ENCODE measurements at places on chromosomes 11 and 22. TPM values are rescaled to one million over a fixed set of nuclear protein-coding genes. Genes with fewer than 3 reads are reported as not detected.

- peaks cover 22% of the 10 kb centered on the region for H3K36me3 ChIP-seq
- H3K27ac ChIP-seq, result no peak overlapping the region
- H3K4me1 ChIP-seq, result peaks cover 19% of the 10 kb centered on the region
- no peak for DNase-seq
- no peak overlapping the region for H3K4me3 ChIP-seq
- no peaks in the 10 kb centered on the region for H3K27me3 ChIP-seq
Measured at GRCh38 chr11:94185416-94186084, 56.9 kb downstream of the PANX1 start.

- no peak overlapping the region for H3K4me3 ChIP-seq
- DNase-seq, result no peak
- no peaks in the 10 kb centered on the region for H3K27me3 ChIP-seq
- H3K36me3 ChIP-seq, result peaks cover 3% of the 10 kb centered on the region
- no peaks in the 10 kb centered on the region for H3K4me1 ChIP-seq
- no peak overlapping the region for H3K27ac ChIP-seq
Measured at GRCh38 chr11:103164093-103164796, 55.0 kb downstream of the DYNC2H1 start.

Gene CCDC89
- total RNA-seq, result not detected

DNA sequence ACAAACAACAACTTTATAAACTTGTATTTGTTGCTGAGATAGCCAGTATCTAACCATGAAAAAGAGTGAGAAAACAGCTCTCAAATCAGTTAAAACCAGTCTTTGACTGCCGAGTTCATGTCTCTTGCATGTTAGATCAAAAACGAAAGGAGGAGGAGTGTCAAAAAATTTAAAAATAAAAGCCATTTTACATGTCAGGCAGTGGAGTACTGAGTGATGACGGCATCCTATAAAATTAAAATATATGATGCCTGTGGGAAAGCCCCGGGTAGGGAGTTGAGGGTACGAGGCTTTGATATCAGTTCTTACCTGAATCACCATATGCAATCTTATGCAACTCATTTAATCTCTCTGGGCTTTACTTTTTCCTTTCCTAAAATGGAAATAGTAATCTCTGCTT lies 117.3 kb downstream of the ETS1 start:
- H3K4me1 ChIP-seq, result peaks cover 4% of the 10 kb centered on the region
- DNase-seq, result no peak
- no peak overlapping the region for H3K27ac ChIP-seq

- peaks cover 15% of the 10 kb centered on the region for H3K36me3 ChIP-seq
- peaks cover 36% of the 10 kb centered on the region for H3K4me1 ChIP-seq
- H3K27me3 ChIP-seq, result no peaks in the 10 kb centered on the region
Measured at GRCh38 chr22:40250608-40251007, 72.9 kb downstream of the TNRC6B start.

Gene OR52K1
- 0.07 TPM for total RNA-seq

- H3K4me1 ChIP-seq, result peaks cover 54% of the 10 kb centered on the region
- no peaks in the 10 kb centered on the region for H3K27me3 ChIP-seq
- peak overlapping the region; percentile 24 for H3K4me3 ChIP-seq
- DNase-seq, result peak; percentile 76
- H3K36me3 ChIP-seq, result no peaks in the 10 kb centered on the region
Measured at GRCh38 chr11:112797648-112798293, 163.4 kb upstream of the NCAM1 start.

- H3K4me1 ChIP-seq, result peaks cover 17% of the 10 kb centered on the region
- peaks cover 38% of the 10 kb centered on the region for H3K27me3 ChIP-seq
- H3K36me3 ChIP-seq, result peaks cover 10% of the 10 kb centered on the region
Measured at GRCh38 chr11:2781408-2782274, 81.8 kb upstream of the KCNQ1OT1 start.

DNA sequence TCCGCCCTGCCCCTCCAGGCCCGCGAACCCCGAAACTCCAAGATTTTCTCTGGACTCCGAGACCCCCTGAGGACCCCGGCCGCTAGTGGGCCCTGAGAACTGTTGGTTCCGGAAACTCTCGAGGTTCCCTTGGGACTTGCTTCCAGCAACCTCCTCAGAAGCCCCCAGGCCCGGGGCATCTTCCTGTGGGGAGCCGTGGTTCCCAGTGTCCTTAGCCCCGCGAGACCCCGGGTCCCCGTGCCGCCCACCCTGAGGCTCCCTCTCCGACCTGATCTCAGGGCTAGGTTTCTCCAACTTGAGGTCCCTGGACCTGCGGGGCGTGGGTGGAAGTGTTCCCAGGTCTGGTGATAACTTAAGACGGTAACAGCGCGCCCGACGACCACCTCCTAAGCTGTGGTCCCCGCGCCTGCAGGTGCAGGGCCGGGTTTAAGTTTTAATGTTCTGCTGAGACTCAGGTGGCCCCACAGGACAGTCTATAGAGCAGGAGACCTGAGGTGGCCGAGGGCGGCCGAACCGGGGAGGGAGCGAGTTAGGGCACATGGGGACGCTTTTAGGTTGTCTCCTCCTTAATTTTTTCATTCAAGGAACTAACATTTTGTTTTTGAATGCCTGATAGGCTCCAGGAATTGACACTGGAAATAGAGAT lies 720 bp downstream of the FAM118A start:
- peak overlapping the region; percentile 86 for H3K4me3 ChIP-seq
- H3K27me3 ChIP-seq, result peaks cover 6% of the 10 kb centered on the region
- peaks cover 34% of the 10 kb centered on the region for H3K4me1 ChIP-seq
- no peak for DNase-seq

Gene EHF
- 0.60 TPM for total RNA-seq

Gene SLCO2B1
- total RNA-seq, result 0.57 TPM

GRCh38 chr11:13320688-13321087 lies 43.1 kb downstream of the BMAL1 start:
- DNase-seq, result no peak
- H3K27me3 ChIP-seq, result no peaks in the 10 kb centered on the region
- H3K36me3 ChIP-seq, result no peaks in the 10 kb centered on the region
- H3K4me1 ChIP-seq, result peaks cover 5% of the 10 kb centered on the region
- H3K4me3 ChIP-seq, result no peak overlapping the region

GRCh38 chr11:121762820-121763219 lies 310.1 kb upstream of the SORL1-AS1 start:
- no peaks in the 10 kb centered on the region for H3K36me3 ChIP-seq
- H3K4me3 ChIP-seq, result no peak overlapping the region
- H3K4me1 ChIP-seq, result peaks cover 18% of the 10 kb centered on the region

GRCh38 chr11:34534826-34535225 lies 21.2 kb upstream of the ELF5 start:
- H3K27ac ChIP-seq, result no peak overlapping the region
- peaks cover 2% of the 10 kb centered on the region for H3K27me3 ChIP-seq
- H3K4me3 ChIP-seq, result no peak overlapping the region
- no peak for DNase-seq
- no peaks in the 10 kb centered on the region for H3K36me3 ChIP-seq

- H3K36me3 ChIP-seq, result peaks cover 15% of the 10 kb centered on the region
- H3K4me3 ChIP-seq, result no peak overlapping the region
- H3K4me1 ChIP-seq, result peaks cover 14% of the 10 kb centered on the region
- no peak for DNase-seq
- H3K27ac ChIP-seq, result no peak overlapping the region
Measured at GRCh38 chr11:12927221-12927620, 81.9 kb upstream of the RASSF10 start.

Gene PRDX5
- 282 TPM for total RNA-seq

GRCh38 chr11:88809126-88809525 lies 256.7 kb downstream of the GRM5 start:
- no peak overlapping the region for H3K4me3 ChIP-seq
- DNase-seq, result no peak
- no peaks in the 10 kb centered on the region for H3K27me3 ChIP-seq
- H3K27ac ChIP-seq, result no peak overlapping the region

DNA sequence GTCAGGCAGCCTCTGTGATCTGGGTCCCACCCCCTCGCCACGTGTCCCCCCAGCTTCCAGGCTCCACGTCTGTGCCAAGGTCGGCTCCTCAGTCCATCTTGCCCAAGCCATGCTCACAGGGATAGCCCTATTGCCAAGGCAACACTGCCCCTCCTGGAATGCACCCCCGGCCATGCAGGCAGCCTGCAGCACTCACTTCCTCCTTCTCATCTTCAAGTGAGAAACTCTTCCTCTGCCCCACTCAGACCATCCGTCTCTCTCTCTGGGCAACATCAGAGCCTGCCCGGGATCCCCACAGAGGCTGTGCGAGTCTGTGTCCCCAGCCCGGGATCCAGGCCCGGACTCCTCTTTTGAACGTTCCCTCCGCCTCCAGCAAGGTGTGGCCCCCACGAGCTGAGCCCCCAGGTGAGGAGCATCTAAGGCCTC lies 852.3 kb downstream of the BRD1 start:
- peaks cover 21% of the 10 kb centered on the region for H3K4me1 ChIP-seq
- no peak for DNase-seq
- H3K4me3 ChIP-seq, result no peak overlapping the region
- H3K36me3 ChIP-seq, result peaks cover 7% of the 10 kb centered on the region

DNA sequence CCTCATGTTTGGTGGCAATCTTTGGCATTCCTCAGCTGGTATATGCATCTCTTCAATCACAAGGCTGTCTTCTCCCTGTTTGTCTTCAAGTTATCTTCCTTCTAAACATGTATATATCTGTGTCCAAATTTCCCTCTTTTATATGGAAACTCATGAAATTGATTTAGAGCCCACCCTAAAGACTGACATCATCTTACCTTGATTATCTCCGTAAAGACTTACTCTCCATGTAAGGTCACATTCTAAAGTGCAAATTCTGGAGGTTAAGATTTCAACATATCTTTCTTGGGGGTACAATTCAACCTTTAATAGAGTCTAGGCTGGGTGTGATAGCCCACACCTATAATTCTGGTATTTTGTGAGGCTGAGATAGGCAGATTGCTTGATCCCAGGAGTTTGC lies 215.8 kb upstream of the LRRC4C start:
- no peak overlapping the region for H3K27ac ChIP-seq
- H3K36me3 ChIP-seq, result no peaks in the 10 kb centered on the region
- H3K4me3 ChIP-seq, result no peak overlapping the region

Gene OR51B5
- 0.26 TPM for total RNA-seq

DNA sequence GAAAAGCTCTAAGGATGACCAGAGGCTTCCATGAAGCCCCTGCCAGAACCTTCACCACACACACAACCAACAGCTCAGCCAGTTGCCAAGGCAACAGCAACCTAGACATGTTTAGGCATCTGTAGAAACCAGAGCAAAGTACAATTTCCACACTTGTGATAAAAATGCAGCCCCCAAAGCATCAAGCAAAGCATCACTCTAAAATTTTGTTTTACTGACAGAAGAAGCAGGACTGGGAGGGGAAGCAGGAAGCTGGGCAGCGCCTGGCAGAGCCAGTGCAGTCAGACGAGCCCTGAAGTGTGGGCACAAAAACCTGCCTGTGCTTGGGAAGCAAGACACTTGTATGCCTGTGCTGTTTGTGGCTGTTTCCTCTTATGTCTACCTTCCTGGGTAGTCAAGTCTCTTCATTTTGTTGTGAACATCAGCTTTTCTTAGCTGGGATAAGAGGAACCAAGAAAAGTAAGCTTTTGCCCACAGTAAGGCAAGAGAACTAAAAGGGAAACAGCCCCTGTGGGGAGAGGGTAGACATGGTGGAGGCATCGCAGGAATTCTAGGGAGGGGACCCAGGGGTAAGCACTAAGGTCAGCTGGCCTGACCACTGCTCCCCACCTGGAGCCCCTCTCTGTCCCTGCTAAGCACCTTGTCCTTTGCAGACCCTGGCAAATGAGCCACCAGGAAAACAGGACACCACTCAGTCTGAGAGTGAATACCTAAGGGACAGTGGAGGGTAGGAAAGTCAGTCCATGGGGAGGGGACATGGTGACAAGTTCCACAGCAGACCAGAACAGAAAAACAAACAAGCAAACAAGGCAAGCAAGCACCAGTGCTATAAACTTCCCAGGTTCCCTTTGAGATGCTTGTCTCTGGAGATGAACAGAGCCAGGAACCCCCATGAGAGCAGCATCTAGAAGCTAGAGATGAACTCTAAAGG lies 13.4 kb downstream of the PACSIN2 start:
- DNase-seq, result no peak
- no peaks in the 10 kb centered on the region for H3K27me3 ChIP-seq

GRCh38 chr11:38818720-38819119 lies 2220.7 kb upstream of the RAG2 start:
- no peak for DNase-seq
- no peak overlapping the region for H3K4me3 ChIP-seq
- H3K27ac ChIP-seq, result no peak overlapping the region
- no peaks in the 10 kb centered on the region for H3K4me1 ChIP-seq
- H3K36me3 ChIP-seq, result peaks cover 43% of the 10 kb centered on the region
